Natural killer cell treated with Interleukin-12 subunit alpha and Interleukin-12 subunit beta and Interleukin-15 and Interleukin-18, amount 100 ng/mL, for 72 hours (primary cell): ENCODE measurements at places on chromosomes 7 and 10.

- DNase-seq = no peak
Measured at GRCh38 chr10:516764-517163, 172.7 kb downstream of the DIP2C start.

DNA sequence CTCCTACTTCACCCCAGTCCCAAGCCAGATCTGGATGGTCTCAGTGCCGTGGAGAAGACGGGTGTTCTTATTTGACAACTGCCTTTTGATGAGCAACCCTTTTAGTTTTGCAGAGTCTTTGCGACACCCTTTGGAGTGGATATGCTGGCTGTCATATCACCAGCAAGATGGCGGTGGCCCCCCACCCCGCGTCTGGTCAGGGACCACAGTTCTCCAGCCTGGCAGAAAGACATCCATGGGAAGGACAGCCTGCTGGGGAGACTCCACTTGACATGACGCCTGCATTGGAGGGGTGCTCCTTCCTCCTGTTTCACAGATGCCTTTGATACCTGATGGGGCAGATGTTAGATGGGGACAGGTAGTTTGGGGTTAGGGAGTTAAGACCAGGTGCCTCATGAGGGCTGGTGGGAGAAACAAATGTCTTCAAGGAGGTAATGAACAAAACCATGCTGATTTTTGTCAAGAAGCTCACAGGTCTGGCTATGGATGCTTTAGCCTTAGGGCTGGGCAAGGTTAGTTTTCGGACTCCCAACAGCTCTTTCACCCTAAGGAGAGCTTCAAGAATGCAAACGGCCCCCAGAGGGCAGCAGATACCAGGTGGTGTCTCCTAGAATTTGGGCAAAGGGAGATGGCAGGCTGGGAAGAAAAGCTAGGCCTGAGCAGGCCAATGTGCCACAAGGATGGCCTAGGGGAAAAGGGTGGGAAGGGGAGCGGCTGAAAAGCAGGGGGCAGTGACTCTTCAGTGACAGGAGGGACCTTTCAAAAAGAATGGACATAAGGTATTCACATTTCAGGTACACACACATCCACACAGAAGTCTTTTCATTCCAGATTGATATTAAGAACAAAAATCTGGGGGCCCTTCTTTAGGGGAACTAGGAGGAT, 95.2 kb downstream of the CLEC2L start:
- no peak for DNase-seq

GRCh38 chr7:105760551-105761447, 115.6 kb downstream of the ATXN7L1 start:
- DNase-seq = no peak

- DNase-seq = no peak
Measured at GRCh38 chr7:128240696-128241386, at the start of gene LEP. LEP (plus strand) TSS chr7:128241278; CDS start chr7:128252019, 10,741 bp downstream.

GRCh38 chr7:23514755-23515154, 17.0 kb downstream of the TRA2A start:
- no peak for DNase-seq

GRCh38 chr10:31942892-31943291, 14.3 kb upstream of the ARHGAP12 start:
- no peak for DNase-seq

- no peak for DNase-seq
Measured at GRCh38 chr10:129662426-129662825, 195.4 kb downstream of the MGMT start.

DNA sequence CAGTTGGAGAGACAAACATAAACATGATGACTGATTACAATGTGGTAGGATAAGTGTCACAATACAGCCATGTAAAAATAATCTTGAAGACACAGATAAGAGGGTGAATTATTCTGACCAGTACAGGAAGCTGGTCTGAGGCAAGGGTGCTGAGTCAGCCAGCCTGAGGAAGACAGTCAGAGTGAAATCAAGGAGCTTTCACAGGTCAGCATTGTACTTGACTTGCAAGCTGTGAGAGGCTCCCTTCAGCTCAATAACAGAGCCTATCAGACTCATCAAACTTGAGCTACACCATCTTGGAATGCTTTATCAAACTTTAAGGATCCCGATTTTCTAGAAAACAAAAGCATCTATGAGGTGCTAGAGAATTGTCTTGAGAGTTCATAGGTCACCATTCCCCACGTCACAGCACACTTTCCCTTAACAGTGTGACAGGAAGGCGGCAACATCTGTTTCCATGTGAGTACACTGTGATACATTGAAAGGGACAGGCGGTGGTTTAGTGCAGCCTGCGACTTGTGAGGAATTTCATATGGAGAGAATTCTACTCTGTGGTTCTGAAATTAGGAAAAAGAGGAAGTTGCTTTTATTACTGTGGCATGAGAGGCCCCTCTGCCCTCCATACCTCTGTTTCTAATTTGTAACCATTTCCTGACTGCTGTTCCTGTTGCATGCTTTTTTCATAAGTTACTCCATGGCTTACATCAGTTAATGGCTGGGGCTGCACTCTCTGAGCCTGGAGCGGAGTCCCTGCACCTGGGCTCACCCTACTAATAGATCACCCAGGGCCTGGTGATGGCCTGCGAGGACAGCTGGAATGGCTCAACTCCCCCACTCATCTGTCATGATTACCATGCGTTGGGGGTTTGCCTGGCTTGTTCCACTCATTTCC, 417.1 kb downstream of the SUGCT start:
- DNase-seq = no peak

GRCh38 chr7:7054252-7054830, 128.0 kb upstream of the C1GALT1 start:
- DNase-seq = no peak

DNA sequence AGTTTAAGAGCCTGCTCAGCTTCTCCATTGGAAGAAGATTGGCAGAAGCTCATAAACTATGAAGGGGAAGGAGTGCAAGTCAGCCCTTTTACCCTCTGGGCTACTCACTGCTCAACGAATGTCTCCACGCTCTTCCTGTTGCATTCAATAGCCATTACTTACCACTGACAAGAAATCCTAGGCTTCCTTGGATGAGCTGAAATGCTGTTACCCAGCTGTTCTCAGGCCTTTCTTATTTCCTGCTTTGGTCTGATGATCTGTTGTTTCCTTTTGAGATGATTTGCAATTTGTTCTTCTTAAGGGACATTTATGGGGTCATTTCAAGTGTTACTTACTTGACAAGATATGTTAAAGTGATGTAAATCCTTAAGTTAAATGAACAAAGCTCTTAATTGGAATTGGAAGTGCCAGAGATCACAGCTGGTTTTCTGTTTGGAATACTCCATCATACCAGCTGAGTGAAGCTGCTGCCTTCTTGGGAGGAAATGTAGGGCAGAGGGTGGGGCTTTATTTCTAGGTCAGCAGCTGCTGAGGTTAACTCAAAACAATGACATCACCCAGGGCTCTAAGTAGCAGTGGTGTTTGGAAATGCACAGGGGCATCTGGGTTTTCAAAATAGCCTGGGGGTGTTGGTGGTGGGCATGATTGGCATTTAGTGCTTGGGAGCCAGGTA, 170.0 kb downstream of the PRKCQ start:
- peak; percentile 71 for DNase-seq

- no peak for DNase-seq
Measured at GRCh38 chr7:148963583-148964482, 64.5 kb downstream of the PDIA4 start.

GRCh38 chr10:21515361-21516241, 9.9 kb downstream of the SKIDA1 start:
- no peak for DNase-seq

GRCh38 chr10:96289218-96289910, 14.9 kb upstream of the DNTT start:
- DNase-seq = no peak

GRCh38 chr10:45379891-45380540, 6.0 kb downstream of the ALOX5 start:
- DNase-seq = no peak

DNA sequence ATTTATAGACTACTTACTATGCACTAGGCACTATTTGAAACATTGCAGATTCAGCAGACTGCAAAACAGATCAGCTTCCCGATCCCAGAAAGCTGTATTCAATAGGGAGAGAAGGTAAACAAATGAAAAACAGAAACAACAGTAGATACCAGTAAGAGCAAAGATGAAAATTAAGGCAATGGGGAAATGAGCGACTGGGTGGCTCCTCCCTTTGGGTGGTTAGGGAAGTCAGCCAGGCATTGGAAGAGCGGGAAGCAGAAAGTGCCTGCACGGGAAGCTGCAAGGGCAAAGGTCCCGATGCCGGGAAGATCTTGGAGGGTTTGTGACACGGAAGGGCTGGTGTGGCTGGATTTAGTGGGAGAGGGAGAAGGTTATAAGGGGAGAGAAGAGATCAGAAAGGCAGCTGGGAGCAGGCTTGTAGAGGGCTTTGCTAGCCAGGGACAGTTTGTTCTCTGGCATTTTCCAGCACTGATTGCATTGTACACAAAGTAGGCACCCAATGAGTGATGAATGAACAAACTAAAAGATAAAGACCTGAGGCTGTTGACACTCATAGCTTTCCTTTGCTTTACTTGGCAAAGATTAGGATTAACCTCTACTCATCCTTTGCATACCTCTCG, 67.8 kb downstream of the NAMPT start:
- no peak for DNase-seq

DNA sequence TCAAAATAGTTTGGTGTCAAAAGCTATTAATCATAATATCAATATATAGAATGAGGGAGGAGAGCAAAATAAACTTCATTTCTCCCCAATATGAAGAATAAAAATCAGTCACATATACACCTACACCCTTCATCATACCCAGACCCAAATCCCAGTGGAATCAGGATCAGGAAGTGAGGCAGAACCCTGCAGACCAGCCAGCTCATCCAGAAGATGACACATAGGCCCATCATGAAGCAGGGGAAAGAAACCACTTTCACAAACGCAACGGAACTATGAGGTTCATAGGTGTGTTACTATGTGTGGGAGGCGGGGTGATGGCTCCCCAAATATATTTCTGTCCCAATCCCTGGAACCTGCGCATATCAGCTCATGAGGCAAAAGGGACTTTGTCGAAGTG, 89.0 kb downstream of the RSU1 start:
- no peak for DNase-seq

- no peak for DNase-seq
Measured at GRCh38 chr7:24912424-24912823, 67.6 kb downstream of the OSBPL3 start.

DNA sequence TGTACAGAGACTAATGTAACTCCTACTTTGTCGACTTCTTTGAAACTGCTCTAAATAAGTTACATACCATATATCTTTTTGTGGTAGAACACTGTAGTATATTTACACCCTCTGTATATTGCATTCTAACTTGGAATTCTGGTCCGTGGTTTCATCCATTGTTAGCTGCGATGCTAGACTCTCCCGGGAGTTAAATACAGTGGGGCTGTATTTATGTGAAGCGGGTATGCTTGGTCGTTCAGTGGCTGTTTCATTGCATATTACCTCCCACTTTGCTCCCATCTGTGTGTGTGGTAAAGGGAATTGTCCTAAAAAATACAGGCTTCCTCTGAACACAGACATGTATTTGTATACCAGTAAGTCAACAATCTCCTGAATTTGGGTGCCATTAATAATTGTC, 231.1 kb downstream of the SLC25A13 start:
- DNase-seq = no peak

DNA sequence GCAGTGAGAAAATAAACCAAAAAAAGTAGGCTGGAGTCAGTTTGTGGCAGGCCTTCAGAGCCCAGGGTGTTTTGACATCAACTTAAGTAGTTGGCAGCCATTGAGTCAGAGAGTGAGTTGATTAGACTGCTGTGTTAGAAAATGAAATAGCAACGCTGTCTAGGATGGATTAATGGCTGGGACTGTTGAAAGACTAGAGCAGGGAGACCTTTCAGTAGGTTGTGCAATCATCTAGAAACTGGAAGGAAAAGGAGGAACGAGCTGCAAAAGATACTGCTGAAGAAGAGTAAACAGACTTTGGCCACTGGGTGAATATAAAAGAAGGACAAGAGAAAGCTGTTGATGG, 28.6 kb upstream of the TRIL start:
- no peak for DNase-seq

DNA sequence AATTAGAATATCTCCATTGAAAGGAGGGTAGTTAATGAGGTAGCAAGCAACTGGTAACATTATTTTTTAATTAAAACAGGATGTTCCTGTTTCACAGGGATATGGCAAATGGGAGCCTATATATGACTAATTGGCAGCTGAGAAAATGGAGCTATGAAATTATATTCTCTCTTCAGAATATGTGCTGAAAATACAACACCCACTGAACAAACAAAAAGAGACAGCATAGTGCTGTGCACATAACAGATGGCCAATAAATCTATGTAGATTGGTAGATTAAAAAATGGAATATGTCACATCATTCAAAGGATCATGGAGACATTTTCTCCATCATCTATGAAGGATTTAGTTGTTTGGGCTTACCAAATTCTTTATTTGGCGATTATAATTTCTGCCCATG, 362.0 kb downstream of the GPR37 start:
- no peak for DNase-seq

- no peak for DNase-seq
Measured at GRCh38 chr7:151115836-151116418, 29.7 kb downstream of the AGAP3 start.

GRCh38 chr7:1733206-1733907, 63.3 kb downstream of the ELFN1 start:
- no peak for DNase-seq

DNA sequence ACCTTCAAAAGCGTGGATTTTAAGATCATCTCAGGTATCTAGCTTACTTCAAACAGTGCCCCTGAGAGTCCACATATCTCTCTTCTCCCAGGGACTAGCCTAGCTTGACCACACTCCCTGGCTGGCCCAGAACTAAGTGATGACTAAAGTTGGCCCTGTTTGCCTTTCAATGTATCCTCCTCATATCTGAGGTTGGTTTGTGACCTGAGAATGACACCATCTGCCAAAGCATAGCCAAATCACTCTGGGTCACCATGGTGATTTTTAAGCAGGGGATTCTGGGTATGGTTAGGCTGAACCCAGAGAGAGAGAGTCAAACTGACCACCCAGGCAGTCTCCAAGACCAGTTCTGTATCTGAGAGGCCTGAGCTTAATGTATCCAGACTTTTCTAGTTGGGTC, 16.2 kb downstream of the CNNM1 start:
- DNase-seq = no peak

GRCh38 chr7:154172236-154172635, 120.0 kb downstream of the DPP6 start:
- DNase-seq = no peak

- DNase-seq = no peak
Measured at GRCh38 chr7:108045154-108045553, 42.2 kb upstream of the LAMB1 start.

GRCh38 chr10:98664329-98665042, 217.8 kb upstream of the HPS1 start:
- no peak for DNase-seq

GRCh38 chr10:69123306-69123746, 652 bp upstream of the VPS26A start:
- no peak for DNase-seq

DNA sequence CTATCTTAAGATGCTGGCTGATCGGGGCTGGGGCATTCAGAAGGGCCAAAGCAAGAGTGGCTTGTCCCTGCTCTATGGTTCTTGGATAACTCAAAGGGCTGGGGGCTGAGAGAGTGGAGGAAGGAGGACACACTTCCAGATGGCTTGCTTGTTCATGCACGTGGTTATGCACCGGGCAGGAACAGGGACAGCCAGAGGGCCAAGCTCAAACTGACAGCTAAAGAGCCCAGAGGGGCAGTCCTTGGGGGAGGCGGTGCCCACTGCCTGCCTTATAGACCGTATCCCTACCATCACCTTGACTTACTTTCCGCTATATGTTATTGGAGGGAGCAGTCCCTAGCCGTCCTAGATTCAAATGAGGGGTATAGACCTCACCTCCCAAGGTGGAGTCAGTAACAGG, 192.7 kb upstream of the SVIL start:
- DNase-seq = no peak

- DNase-seq = no peak
Measured at GRCh38 chr10:30062090-30062489, 2.7 kb upstream of the JCAD start.

GRCh38 chr10:58756130-58756719, 243.6 kb downstream of the BICC1 start:
- no peak for DNase-seq
